Left renal cortex interstitium (tissue), 4 donors: ENCODE measurements at places on chromosomes 16 and 17.

DNA sequence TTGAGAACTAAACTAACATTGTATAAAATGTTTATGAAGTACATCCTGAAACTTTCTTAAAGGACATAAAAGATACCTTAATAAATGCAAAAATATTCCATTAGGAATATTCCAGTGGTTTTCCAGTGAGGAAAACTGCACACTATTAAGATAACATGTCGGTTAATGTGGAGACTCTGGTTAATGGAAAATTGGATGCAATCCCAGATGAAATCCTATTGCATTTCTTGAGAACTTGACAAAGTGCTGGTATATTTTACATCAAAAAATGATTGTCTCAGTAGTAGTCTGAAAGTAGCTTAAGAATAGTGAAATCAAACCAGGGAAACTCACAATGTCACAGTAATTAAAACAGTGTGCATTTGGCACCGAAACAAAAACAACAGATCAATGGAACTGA lies 202.5 kb upstream of the MON1B start:
- DNase-seq, result no peak

DNA sequence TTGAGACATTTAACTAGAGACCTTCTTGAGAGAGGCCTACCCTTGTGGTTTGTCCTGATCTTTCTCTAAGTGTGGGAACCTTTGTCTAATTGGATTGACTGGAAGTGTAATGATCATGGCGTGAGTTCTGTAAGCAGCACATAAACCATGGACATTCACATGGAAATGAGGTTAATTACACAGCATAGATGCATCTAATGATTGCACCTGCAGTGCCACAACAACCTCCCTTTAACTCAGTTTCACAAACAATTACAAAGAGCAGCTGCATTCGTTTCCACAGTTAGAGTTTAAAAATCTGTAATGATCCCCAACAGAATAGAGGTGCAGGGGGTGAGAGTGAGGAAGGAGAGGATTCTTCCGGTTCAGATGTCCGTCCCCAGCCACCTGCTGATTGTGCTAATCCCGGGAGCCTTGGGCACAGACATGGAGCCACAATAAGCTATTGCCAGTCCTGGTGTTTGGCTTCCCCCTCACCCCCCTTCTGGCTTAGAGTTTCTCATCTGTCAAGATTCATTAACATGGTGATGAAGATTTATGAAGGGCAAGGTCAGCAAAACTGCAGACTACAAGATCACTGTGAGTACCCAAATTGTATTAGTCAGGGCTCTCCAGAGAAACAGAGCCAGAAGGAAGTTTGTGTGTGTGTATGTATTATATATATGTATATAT lies 659.2 kb upstream of the SOX9 start:
- DNase-seq, result no peak

GRCh38 chr17:18857864-18858566 lies at the start of gene PRPSAP2:
PRPSAP2 (plus strand) TSS chr17:18858131; CDS start chr17:18865834, 7,703 bp downstream.
- peak; percentile 47 for DNase-seq

DNA sequence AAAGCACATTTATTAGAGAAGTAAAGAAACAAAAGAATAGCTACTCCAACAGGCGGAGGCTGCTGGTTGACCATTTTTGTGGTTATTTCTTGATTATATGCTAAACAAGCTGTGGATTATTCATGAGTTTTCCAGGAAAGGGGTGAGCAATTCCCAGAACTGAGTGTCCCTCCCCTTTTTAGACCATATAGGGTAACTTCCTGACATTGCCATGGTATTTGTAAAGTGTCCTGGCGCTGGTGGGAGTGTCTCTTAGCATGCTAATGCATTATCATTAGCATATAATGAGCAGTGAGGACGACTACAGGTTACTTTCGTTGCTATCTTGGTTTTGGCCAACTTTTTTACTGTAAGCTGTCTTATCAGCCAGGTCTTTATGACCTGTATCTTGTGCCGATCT lies 12.2 kb upstream of the HS3ST4 start:
- DNase-seq, result no peak

DNA sequence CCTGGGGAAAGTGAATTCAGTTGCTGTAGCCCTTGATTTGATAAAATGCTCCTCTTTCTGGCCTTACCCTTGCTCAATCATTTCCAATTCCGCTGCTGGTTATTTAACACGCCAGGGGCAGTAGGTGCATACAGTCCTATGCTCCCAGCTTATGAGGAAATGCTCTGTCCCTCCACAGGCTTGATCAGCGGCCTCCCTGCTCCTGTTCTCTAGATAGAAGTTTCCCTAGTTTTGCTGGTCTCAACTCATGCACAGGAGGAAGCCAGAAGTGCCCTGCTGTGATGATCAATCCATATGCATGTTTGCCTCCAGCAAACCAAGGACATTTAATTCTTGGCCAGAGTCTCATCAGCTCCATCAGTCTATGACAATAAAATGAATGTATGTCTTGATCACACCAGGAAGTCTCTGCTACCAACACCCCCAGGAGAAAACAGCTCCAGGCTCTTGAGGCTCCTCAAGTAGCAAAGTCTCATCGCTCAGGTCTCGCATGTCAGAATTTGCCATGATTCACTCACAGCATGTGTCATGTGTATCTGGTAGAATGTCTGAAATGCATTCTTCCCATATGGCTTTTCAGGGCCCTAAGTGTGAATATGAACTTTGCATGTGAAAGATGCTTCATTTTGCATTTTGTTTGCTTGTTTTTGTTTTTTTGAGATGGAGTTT lies 208.9 kb downstream of the CDH13 start:
- DNase-seq, result no peak

- no peak for DNase-seq
Measured at GRCh38 chr16:30561089-30561816, 3.1 kb upstream of the ZNF764 start.

GRCh38 chr17:27083408-27084185 lies 210.3 kb upstream of the WSB1 start:
- DNase-seq, result no peak

- DNase-seq, result no peak
Measured at GRCh38 chr17:1179112-1179817, 516 bp downstream of the ABR start.

DNA sequence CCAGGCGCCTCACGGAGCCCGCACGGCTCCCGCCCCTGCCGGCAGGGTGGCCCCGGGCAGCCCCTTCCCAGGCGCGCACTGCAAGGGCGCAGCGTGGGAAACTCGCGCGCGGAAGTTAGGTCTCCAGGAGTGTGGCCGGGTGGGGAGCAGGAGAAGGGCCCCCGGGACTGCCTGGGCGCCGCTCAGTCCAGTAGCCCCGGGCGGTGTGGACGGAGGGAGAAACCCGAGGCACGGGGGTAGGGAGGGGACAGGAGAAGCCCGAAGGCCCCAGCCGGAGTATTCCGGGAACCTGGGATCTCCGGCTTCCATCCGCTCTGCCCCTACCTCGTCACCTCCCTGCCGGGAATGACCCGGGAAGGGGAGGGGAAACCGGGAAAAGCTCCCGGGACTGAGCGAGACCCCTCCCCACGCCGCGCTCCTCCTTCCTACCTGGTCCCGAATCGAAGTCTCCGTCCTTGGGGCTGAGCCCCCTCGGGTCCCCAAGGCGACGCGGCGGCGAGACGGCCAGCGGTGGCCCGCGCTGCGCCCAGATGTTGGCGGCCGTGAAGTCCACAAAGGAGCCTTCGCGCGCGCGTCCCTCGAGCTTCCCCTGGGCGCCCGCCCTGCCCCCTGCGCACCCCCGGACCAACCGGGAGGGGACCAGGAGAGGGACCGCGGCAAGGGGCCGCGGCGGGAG lies 418 bp downstream of the SOCS3 start:
- DNase-seq, result no peak

DNA sequence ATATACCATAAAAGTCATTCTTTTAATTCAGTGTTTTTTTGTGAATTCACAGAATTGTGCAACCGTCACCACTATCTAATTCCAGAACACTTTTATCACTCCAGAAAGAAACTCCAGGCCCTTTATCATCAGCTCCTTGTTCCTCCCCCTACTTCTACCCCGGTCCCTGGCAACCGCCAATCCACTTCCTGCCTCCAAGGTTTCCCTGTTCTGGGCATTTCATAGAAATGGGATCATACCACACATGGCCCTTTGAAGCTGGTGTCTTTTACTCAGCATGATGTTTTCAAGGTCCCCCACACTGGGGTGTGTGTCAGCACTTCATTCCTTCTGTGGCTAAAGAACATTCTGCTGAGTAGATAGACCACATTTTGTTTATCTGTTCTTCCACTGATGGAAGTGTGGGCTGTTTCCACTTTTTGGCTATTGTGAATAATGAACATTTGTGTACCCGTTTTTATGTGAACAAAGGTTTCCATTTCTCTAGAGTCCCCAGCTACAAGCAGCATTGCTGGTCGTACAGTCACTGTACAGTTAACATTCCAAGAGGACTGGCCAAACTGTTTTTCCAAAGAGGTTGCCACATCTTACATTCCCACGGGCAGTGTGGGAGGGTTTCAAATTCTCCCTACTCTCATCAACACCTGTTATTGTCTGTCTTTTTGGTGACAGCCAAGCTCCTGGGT lies 75.8 kb upstream of the ZNF469 start:
- DNase-seq, result no peak

DNA sequence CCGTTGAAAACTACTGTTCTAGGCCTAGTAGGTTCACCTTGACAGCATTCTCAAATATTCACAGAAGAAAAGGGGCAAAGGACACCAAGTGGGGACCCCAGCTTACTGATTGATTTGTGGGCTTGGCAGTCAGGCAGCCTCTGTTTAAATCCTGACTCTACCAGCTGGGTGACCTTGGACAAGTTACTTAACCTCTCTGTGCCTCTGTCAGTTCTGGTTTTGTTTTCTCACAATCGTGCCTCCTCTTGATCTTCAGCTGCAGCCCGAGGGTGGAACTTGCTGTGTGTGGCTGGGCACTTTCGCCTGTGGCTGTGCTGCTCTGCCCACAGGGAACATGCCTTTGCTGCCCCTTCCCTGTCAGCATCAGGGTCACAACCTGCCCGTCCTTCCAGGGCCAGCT lies 17.8 kb downstream of the RAP1GAP2 start:
- no peak for DNase-seq

DNA sequence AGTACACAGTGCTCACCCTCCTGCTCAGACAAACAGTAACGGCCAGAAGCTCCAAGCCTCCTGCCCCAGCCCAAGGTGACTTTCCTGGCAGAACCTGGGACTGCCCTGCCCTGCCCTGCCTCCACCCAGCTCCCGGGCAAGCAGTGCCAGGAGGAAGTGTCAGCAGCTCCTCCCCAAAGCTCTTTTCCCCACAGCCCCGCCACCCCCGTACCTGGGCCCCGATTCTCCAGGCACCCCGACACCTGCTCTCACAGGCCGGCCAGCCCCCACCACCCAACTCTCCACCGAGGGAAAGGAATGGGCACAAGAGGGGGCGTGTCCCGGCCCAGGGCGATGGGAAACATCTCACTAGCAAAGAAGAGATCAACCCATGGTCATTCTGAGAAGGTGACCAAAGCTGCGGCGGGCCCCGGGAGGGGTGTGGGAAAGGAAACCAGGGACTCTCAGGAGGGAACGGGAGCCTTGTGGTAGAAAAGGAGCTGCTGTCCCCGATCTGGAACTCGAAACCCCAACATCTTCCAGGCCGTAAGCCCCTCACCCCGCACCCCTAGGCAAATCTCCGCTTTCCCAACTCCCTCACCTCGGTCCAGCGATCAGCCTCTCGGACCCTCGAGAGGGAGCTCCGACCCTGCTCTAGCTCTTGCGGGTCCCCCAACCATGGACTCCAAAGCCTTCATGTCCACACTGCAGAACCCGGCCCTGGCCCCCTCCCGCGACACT lies 1.2 kb downstream of the BCAR1 start:
- no peak for DNase-seq

GRCh38 chr17:76969598-76970172 lies 101.5 kb downstream of the MGAT5B start:
- DNase-seq, result peak; percentile 31

DNA sequence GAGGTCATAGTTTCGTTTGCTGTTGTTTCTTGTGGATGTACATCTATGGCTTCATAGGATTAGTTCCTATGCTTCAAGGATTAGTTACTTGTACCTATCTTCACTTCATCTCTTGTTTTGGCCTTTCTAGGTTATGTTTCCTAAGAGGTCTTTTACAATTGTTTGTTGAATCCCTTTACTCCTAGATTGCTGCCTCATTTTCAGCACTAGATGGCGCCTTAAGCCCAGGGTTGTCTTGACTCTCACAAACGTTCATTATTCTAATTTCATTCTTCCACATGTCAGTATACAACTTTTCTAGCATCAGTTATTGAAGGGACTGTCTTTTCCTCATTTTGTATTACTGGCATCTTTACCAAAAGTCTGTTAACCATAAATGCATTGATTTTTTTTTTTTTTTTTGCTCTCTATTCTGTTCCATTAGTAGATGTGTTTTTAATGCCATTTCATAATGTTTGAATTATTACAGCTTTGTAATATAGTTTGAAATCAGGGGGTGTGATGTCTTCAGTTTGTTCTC lies 45.0 kb upstream of the NACA2 start:
- no peak for DNase-seq

DNA sequence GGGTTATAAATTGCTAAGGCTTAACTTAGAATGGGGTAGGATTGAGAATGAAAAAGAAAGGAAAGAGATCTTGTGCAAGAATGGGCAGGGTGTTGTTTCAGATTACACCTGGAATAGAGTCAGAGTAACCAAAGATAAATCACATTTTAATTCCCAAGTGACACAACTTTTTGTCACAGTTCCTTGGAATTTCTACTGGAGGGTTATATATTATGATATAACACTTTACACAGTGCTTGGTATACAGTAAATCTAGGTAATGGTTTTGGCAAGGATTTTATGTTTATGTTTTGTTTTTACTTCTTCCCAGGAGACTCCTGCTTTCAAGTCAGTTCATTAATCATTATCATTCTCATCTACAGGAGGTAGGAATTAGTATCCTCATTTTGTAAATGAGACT lies 115.7 kb upstream of the KCNJ16 start:
- no peak for DNase-seq

DNA sequence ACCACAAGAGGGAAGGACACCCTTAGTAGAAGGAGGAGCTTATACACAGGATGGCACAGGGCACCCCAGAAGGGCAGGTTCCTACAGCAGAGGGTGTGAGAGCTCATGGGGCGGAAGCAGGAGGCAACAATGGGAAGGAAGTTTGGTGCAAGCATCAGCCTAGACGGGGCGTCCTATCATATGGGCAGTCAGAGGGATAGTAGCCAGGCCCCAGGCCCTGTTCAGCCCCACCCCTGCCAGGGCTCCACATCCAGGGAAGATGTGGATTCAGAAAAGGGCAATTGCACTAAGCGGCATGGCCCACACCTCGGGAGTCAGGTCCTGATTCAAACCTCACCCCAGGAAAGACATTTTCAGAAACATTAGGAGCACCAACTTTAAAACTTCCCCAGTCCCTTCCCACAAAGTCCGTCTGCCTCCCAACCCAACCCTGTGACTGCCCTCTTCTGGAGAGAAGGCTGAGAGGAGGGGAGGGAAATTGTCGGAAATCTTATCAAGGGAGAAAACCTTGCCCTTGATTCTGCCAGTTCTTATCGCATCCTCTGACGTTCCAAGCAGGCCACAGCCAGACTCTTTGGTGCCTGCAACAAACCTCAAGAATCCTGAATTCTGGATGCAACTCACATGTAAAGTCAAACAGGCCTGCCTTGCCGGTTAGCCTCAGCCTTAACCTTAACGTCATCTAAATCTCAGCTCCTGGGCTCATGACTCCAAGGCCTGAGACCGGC lies 198.8 kb upstream of the CDH5 start:
- no peak for DNase-seq

- DNase-seq, result no peak
Measured at GRCh38 chr17:82753201-82753464, 1.3 kb downstream of the TBCD start.

- DNase-seq, result no peak
Measured at GRCh38 chr16:30104492-30104891, 8.5 kb upstream of the YPEL3 start.

- no peak for DNase-seq
Measured at GRCh38 chr17:35668802-35669201, 62.6 kb upstream of the RASL10B start.

- no peak for DNase-seq
Measured at GRCh38 chr17:80646328-80646727, 101.7 kb downstream of the RPTOR start.
